ENCODE measurements at places on chromosomes 7 and 10.

GRCh38 chr7:39073432-39073831 is 95.7 kb downstream of the POU6F2 start:
- DNase-seq: no peak

GRCh38 chr10:122221958-122222357 is 49.1 kb upstream of the BTBD16 start:
- DNase-seq: no peak

- no peak for DNase-seq
Measured at GRCh38 chr10:120318862-120319261, 138.2 kb upstream of the PLPP4 start.

DNA sequence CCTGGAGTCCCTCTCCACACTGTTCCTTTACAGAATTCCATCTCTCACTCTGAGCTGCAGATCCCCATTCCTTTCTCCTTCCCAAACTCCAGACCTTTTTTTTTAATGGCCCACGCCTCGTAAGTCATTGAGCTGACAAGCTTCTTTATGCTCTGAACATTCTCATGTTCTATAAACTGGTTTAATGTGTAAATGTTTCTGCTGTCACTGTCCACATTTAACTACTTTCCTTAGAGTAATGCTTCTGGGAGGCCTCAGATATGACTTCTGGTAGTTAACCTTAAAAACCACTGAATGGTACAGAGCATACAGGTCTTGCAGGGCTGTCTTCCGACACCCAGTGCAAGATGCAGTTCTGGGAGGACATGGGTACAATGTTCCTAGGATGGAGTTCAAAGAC is 71.1 kb upstream of the CAMK2B start:
- no peak for DNase-seq

GRCh38 chr10:79260811-79261740 is 86.2 kb upstream of the PPIF start:
- no peak for DNase-seq

DNA sequence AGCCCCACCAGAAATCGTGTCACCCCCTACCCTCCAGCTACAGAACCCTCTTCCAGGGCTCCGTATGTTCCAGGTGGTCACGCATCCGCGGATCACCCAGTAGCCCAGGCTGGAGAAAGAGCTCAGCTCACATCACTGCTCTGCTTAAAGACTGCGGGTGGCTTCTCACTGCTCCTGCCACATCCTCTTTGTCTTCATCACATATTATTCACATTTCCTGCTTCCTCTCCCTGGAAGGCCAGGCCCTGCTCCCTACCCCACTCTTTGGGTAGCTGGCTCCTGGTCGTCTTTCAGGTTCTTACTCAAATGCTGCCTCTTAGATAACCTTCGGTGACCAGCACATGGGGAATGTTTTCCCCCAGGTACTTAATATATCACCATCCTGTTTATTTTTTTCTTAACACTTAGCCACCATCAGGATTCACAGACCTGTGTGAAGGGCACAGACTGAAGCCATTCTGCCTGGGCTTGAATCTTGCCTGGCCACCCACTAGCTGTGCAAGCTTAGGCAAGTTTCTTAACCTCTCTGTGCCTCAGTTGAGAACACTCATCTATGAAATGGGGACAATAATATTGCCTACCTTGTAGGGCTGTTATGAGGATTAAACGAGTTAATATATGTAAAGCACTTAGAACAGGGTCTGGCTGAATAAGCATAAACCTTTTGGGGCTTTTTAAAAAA is 307.8 kb downstream of the PRPF18 start:
- no peak for DNase-seq

- DNase-seq: no peak
Measured at GRCh38 chr10:117442521-117442920, 67.3 kb upstream of the PDZD8 start.

- no peak for DNase-seq
Measured at GRCh38 chr10:85448716-85449115, 917.9 kb downstream of the GRID1 start.

- no peak for DNase-seq
Measured at GRCh38 chr10:121069061-121069850, 218.1 kb downstream of the WDR11 start.

DNA sequence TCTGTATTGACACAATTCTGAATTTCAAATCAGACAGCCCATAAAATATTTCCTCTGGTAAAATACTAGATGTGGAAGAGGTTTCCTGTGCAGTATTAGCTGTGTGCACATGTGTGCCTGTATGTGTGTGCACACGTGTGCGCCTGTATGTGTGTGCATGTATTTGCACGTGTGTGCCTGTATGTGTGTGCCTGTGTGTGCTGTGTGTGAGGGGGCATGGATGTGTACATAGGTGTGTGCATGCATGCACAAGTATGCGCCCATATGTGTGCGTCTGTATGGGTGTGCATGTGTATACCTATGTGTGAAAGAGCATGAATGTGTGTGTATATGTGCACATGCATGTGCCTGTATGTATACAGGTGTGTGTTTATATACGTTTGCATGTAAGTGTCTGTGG is 191.4 kb downstream of the KLF6 start:
- DNase-seq: no peak

- DNase-seq: no peak
Measured at GRCh38 chr10:21516242-21517131, 9.0 kb downstream of the SKIDA1 start.

DNA sequence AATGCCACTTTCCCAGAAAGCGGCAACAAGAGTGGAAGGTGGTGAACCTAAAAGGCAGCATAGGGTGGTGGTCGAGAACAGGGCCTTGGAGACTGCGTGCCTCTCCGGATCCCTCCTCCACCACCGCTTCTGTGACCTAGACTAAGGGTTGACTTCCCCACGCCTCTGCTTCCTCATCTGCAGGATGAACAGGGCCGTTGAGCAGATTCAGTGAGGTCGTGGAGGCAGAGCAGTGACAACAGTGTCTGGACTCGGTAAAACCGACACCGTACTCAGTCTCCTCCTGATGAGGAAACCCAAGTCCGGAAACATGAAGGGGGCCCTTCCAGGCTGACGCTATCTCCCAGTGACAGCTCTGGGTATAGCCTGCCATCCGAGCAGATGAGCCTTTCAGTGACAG is 162.6 kb downstream of the CELF2 start:
- DNase-seq: peak; percentile 53

GRCh38 chr10:64277536-64277935 is 756.3 kb downstream of the REEP3 start:
- no peak for DNase-seq

GRCh38 chr10:103111031-103111917 is 81.8 kb downstream of the NT5C2 start:
- no peak for DNase-seq

- DNase-seq: no peak
Measured at GRCh38 chr7:79245623-79246249, 207.7 kb downstream of the MAGI2 start.

GRCh38 chr7:108810756-108811385 is 241.2 kb downstream of the DNAJB9 start:
- DNase-seq: no peak
